ENCODE measurements at places on chromosomes 1 and 21.

DNA sequence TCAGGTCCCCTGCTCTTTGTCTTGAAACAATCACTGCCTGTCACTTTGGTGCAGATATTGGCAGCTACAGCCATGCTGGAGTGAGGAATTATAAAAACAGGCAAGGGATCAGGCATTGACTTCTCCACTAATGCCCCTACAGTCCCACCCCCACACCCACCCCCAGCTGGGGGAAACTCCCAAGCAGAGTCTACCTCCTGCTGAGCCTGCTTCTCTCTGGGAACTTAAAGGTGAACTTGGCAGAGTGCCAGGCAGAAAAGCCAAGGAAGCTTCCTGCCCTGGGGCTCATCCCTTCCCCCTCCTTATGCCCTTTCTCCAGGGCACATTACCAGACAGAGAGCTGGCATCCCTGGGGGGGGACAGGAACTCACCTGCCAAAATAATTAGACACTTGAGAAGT is 6.7 kb downstream of the NCMAP start:
- no peak for DNase-seq

- no peak for DNase-seq
Observed at GRCh38 chr1:50701706-50702317, 258.3 kb downstream of the FAF1 start.

GRCh38 chr1:18778437-18778836 is 81.0 kb downstream of the TAS1R2 start:
- DNase-seq = no peak

- DNase-seq = no peak
Observed at GRCh38 chr1:183243161-183244050, 57.3 kb downstream of the LAMC2 start.

DNA sequence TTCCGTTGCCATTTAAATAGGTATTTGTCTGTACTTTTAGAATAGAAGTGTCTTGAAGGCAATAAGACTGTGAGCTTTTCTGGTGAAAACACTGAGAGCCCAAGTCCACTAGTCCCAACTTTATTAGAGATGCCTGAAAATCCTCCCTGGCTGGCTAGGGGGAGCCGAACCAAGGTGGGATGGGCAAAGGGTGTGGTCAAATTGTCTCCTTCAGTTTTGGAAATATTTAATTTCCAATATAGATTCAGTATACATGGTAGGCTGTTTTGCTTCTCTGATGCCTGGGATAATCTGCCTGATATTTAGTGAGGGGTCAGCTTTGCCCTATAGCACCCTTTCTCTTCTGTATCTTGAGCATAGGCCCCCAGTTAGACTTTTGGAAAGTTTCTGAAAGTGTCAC is 3.5 kb downstream of the ROR1 start:
- no peak for DNase-seq

DNA sequence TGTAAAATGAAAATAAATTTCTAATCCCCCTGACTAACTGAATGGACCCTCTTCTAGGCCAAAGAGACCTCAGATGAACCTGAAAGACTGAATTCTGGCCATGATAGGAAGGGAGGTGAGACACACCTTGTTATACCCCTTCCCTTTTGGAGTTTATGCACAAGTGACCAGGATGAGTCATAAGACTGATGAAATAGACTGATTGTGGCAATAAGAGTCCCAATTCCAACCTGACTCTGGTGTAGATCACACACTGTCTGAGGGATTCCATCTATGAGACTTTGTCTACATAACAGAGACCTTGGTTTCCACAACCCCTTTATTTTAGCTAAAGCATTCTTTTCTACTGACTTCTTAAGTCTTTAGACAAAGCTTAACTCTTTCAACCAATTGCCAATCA is 13.5 kb upstream of the OR2G2 start:
- DNase-seq = no peak

- no peak for DNase-seq
Observed at GRCh38 chr1:214416417-214416816, 135.0 kb downstream of the PTPN14 start.

DNA sequence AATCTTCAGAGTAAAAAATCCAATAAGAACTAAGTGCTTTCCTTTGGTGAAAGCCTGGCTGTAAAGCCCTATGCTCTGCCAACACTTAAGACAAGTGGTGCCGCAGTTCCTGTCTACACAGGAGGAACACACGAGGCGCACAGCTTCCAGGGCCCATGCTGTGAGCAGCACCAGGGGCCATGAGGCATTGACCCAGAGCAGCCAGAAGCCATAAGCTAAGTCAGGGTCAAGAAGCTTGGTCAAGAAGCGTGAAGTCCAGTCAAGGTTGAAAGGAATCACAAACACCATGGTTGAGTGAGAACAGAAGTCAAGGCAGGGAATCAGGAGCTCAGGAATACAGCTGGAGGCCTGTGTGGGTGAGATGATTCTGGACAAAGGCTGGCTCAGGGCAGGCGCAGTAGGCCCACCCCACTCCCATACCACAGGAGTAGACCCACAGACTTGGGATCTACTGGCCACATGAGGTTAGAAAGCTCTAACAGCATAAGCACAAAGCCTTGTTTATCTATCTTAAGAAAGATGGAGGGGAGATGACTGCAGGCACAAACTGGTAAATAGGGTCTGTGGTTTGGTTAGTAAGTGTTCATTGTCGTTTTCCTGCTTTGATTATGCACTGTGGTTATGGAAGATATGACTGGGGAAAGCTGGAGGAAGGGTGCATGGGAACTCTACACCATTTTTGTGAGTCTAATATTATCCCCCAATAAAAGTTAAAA is 42.9 kb upstream of the RCAN3 start:
- DNase-seq = no peak

DNA sequence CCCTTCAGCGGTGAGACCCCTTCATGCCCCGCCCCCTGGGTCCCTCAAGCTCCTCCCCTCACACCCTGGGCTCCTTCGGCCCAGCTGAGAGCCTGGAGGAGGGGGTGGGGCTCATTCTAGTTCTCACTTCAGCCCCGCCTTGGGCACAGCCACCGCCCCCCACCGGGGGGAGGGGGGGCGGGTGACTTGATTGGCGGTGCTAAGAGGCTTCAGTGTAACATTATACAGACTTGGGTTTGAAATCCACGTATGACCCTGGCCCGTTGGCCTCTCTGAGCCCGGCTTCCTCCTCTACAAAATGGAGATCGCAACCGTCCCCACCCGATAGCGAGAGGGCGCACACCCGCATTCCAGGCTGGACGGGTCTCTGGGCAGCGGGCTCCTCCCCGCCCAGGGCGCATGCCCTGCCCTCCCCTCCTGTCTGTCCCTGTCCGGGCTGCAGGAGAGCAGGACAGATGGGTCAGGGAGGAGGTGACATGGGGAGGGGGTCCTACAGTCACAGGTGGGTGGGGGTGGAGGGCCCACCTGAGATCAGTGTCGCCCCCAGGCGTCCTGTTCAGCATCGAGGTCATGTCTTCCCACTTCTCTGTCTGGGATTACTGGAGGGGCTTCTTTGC is 5.1 kb downstream of the CLCNKB start:
- no peak for DNase-seq

DNA sequence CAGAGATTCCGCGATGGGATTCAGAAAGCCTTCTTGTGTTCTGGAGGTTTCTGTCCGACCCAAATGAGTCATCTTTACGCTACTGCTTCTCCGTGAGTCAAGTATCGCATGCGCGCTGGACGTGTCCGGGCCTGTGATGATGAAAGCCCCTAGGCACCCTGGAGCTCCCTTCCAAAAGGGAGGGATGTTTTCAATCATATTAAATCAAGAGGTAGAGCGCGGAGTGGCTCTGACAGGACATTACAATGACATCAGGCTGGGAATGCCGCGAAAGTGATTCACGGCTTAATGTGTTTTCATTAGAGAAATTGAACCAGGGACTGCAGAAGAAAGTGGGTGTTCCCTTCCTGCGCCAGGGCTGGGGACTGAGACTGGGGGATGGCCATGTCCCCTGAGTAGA is 48.5 kb downstream of the AJAP1 start:
- DNase-seq = no peak

- no peak for DNase-seq
Observed at GRCh38 chr1:101474039-101474665, 237.3 kb downstream of the S1PR1 start.

DNA sequence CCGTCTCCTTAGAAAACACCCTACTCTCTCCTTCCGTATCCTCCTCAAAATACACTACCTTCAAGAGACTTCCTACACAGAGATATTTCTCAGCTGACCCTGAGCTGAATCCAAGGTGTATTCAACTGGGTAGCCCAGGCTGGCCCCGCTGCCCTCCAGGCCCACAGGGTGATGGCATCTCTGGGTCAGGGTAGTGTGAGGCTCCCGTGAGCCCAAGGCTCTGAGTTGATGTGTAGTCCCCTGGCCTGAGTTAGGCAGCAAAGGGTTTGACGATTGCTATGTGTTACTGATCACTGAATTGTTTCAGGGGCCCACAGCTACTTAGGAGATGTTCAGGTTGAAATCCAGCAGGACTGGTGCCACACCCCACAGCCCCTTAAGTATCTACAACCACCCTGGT is 6.7 kb downstream of the INAVA start:
- no peak for DNase-seq

DNA sequence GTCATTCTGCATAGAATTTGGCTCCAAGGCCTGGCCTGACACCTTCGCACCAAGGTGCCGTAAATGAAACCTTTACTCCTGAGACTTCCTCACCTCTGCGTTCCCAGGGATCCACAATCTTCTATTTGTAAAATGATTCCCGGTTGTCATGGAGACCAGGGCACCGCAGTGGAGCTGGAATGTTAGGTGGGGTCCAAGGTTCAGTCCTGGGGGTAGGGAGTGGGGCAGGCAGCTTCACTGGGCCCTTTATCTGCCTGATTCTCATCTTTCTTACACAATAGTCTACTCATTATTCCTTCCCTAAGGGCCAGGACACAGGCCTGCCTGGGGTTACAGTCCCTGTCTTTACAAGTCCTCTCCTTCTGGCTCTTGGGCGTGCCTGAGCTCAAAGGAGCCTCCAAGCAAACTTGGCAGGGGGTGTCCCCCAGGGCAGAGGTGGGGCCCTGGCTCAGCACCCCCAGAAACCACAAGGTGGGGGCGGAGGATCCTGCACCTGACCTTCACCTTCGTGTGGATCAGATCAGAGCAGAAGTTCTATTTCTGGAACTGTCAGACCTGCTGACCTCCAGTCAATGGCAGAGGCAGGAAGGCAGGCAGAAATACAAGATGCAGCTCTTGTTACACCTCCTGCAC is 51.1 kb downstream of the RIPK4 start:
- DNase-seq = no peak

DNA sequence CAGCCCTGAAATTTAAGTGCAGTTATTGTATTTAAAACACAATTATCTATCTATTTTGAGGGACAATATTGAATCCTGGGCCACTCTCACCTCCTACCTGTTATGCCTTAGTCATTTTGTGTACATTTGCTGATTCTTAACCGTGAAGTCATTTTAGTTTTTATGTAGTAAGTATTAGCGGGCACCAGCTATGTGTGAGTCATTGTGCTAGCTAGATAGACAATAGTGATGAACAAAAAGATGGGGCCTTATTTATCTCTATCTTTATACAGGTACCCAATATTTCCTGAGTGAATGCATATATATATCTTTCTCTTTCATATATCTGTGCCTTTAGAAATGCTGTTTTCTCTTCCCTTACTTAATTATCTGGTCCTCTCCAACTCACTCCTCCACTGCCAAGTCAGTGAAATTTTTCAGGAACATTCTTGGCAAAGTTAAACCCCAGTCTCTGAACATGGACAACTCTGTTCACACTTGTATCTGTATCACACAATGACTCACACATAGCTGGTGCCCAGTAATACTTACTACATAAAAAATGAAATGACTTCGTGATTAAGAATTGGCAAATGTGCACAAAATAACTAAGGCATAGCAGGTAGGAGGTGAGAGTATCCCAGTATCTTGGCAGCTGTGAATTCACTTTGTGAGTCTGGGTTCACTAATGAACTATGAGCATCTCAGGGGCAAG is 166.0 kb upstream of the C8B start:
- no peak for DNase-seq

DNA sequence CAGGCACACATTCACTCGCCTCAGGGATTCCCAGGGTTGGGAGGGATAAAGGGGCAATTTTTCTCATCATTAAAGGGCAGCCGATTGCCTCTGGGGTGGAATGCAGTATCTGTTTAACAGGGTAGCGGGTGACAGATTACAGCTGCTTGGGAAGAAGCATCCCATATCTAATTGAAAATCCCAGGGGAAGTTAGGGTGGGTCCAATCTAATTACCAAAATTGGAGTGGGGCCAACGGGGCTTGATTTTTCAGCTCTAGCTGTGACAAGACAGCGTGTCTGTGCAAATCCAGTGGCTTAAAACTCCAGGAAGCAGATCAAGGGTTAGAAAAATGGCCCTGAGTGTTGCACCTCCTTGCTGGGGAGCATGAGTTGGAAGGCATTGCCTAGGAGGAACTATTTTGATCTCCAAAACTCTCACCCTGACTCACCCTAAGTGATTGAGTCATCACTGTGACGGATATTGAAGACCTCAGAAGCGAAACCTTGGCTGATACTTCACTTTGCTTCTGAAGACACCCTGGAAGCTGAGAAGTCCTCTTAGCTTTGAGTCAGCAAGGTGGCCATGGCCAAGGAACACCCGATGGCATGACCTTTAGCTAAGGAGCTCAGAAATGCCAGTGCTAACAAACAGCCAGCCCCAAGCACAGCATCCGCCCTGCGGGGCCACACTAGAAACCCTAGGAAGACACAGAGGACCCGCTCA is 46.0 kb downstream of the GRHL3 start:
- no peak for DNase-seq

GRCh38 chr1:26546375-26546774 is 16.8 kb downstream of the RPS6KA1 start:
- DNase-seq = no peak

DNA sequence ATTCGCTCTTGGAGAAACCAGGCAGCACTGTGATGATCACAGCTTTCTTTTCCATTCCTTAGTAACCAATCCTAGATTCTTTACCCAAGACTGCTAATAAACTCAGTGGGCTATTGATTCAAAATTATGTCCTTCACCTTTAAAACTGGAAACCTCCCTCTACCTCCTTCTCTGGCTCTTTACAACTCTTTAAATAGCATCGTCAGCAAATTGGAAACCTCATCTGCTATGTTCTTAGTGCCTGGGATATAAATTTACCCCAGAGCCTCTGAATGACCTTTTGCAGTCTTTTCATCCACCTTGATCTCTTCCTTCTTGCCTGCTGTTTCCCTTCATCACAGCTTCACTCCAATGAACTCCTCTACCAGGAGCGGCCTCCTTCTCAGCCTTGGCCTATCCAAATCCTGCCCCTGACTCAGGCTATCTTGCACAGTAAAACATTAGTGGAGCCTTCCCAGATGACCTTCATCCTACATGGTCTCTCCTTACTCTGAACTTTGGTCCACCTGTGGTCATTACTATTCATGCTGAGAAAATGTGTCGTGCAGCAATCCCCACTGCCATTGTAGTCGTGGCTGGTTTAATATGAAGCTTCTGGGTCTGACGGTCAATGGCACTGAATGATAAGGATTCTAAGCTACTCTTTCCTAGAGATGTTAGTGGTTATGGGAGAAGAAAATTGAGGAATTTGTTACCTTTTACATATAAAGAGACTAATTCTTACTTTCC is 644.1 kb downstream of the SMYD3 start:
- no peak for DNase-seq

All from stimulated activated CD8-positive, alpha-beta memory T cell treated with anti-CD3 and anti-CD28 coated beads, Interleukin-2, amount 100 ng/mL, for 1 hour (primary cell).